BJ (cell line): ENCODE measurements at places on chromosomes 3 and 15. TPM values are rescaled to one million over a fixed set of nuclear protein-coding genes. Genes with fewer than 3 reads are reported as not detected.

DNA sequence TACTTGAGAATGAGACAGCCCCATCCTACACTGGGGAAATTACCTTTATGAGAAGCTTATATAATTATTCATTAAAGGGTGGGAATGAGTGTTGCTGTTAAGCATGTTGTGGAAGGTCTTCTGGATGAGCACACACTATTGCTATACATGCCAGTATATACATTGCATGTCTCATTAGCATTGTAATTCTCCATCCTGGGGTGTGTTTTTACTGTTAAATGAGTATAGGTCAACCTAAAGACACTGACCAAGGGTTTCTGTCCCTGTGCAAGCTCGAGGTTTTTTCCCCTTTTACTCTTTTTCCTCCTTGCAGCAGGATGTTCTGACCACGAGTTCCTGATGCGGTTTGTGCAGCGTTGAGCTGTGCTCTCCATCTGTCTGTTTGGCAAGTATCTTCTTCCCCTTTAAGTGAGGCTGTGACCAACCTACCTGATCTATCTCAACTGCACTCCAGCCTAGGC is 7.2 kb upstream of the IVD start:
- DNase-seq, result no peak

DNA sequence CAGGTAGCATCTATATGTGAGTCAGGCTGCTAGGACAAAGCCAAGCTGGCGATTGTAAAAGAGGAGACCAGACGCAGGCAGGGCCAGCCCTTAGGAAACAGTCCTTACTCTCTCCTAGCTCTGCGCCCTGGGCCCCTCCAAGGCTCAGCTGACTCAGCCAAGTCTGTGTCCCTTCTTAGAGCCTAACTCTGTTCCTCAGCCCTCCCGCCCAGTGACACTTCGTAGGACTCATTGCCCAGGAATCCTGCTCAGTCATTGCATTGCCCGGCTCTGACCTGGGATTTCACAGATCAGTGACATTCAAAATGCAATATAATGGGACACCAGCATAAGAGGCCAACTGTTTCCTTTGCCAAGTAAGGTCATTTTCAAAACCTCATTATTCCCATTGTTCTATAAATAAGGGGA is 244.2 kb downstream of the TLE3 start:
- DNase-seq, result peak; percentile 43

DNA sequence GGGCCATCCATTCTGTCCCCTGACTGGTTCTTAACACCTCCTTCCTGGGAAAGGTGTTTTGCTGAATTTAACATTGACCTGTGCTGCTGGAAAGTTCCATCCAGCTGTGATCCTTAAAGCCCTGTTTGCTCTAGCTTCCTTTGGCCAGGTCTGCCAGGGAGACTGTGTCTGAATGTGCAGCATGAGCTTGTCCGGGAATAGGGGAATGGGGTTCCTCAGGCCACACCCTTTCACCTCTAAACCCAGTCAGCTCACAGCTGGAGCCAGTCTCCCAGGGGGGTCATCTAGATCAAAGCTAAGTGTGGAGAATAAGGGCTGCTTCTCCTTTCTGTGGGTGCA is 174.3 kb downstream of the CHDH start:
- DNase-seq, result no peak

DNA sequence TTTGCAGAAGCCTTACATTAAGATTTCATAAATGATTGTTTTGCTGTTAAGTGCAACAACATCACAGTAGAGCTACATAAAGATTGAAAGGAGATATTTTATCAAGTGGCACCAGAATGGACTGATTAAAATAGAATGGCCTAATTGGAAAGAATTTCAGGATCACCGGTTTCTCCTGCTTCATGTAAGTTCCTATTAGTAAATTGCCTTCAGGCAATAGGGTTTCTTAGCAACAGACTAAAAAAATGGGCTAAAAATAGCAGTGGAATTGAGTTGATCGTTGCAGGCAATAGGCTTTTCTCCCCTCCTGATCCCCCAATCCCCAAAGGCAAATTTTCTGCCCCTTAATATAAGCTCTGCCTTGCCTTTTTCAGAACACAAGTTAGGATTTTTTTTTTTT is 917 bp downstream of the LNP1 start:
- peak; percentile 44 for DNase-seq

- DNase-seq, result no peak
Observed at GRCh38 chr3:138119423-138119766, 4.0 kb upstream of the DZIP1L start.

GRCh38 chr3:170419557-170420087 is 954 bp downstream of the CLDN11 start:
- no peak for DNase-seq

DNA sequence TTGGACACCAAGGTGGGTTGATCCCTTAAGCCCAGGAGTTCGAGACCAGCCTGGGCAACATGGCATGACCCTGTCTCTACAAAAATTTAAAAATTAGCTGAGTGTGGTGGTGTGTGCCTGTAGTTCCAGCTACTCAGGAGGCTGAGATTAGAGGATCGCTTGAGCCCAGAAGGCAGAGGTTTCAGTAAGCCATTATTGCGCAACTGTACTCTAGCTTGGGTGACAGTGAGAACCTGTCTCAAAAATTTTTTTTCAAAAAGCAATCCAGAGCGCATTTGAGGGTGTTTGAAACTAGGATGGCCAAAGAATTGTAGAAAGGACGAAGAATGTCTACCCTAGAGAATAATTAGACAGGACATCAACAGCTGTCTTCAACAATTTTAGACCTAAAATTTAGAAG is 103.4 kb downstream of the STAC start:
- no peak for DNase-seq

HGD gene
- polyA plus RNA-seq, result 0.11 and 0.15 TPM in 2 replicates

DNA sequence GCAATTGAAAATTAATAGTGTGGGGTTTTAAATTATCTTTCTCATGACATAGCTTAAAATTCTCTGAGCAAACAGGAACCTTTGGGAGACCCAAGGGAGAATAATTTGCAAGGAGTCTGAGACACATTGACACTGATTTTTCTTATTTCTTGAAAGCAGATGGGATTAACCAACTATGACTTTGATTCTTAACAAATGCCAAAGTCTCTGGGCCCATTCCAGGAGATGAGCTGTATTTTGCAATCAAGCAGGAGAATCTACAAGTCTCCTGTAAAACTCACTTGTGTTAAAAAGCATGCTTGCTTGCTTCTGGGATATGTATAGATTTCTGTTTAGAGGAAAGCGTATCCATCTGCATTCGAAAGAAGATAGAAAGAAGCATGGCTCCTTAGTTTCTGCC is 71.3 kb upstream of the STT3B start:
- no peak for DNase-seq

NMNAT3 gene
- 0.38 and 0.61 TPM in 2 replicates for polyA plus RNA-seq

- peak; percentile 80 for DNase-seq
Observed at GRCh38 chr3:124837730-124838186, 49.4 kb downstream of the ITGB5 start.

TERC gene
- 0.18 TPM in 1 of 2 replicates, not detected in the other for polyA plus RNA-seq

PATL2 gene
- polyA plus RNA-seq, result 0.09 and 0.12 TPM in 2 replicates

CRYGS gene
- 1.9 and 2.0 TPM in 2 replicates for polyA plus RNA-seq

DNA sequence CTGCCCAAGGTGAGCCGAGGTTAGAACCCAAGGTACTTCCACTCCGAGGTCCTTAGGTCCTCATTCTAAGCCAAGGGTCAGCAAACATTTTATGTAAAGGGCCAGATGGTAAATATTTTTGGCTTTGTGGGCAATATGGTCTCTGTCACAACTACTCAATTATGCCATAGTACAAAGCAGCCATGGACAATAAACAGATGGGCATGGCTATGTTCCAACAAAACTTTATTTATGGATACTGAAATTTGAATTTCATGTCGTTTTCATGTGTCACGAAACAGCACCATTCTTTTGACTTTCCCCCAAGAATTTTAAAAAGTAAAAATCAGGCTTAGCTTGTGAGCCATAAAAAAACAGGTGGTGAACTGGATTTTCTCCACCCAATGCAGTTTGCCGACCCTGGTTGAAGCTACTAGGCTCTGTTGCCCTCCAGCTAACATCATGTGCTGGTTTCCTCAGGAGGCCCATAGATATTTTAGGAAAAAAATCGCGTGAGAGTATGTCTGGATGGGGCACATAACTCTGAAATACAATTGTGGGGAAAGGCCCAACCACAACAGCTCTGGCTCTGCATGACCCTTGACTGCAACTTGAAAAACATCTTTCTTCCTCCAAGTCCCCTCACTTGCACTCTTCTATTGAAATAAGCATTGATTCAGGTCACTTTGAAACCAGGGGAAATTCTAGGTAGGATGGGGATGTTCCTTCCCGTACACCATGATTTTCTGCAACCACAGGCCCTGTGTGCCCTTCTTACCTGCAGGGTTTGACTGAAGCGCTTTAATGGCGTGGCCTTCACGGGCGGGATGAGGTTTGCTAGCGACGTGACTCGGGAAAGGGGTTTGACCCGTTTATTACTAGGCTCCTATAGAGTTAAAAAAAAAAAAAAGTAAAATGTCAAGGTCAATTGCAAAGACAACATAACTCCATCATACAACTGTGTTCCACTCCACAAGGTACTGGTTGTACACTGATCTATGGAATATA is 28.5 kb downstream of the ARHGEF3 start:
- DNase-seq, result no peak

- peak; percentile 26 for DNase-seq
Observed at GRCh38 chr15:88513195-88513594, 33.3 kb downstream of the DET1 start.

DNA sequence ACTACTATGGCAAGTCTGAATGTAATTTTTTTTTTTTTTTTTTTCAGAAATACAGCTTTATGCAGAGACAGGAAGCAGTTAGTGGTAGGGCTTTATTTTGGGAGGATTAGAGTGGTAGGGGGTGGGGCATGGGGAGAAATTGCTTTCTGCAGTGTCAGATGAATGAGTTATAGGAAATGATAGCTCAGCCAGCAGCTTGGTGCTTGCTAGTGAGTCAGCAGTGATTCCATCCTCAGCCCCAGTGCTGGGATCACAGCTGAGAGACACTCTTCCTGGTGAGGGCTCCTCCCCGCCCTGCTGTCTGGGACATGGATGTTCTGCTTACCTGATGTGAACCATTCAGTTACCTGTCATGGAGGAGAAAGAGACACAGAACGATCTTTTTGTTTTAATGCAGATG is 39.6 kb downstream of the SEMA6D start:
- peak; percentile 26 for DNase-seq

XCR1 gene
- polyA plus RNA-seq, result not detected in 2 replicates

GRK7 gene
- polyA plus RNA-seq, result not detected in 2 replicates

DNA sequence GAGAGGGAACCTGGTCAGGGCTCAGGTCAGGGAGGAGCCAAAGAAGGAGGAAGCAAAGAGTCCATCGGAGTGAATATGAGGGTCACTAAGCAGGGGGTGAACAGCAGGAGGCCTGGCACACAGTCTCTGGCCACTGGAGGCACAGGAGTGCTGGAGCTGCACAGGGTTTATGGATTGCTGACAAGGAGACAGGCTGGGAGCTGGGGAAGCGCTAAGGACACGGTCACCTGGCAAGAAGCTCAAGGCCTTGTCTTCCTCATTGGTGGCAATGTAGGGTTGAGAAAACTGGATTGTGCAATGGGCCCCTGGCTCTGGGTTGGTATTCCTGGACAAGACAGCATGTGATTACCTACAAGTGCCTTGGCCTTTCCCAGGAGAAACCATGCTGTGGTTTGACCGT is 5.8 kb upstream of the CAMP start:
- no peak for DNase-seq

GRCh38 chr3:42430781-42431532 is 20.5 kb upstream of the LYZL4 start:
- no peak for DNase-seq

DNA sequence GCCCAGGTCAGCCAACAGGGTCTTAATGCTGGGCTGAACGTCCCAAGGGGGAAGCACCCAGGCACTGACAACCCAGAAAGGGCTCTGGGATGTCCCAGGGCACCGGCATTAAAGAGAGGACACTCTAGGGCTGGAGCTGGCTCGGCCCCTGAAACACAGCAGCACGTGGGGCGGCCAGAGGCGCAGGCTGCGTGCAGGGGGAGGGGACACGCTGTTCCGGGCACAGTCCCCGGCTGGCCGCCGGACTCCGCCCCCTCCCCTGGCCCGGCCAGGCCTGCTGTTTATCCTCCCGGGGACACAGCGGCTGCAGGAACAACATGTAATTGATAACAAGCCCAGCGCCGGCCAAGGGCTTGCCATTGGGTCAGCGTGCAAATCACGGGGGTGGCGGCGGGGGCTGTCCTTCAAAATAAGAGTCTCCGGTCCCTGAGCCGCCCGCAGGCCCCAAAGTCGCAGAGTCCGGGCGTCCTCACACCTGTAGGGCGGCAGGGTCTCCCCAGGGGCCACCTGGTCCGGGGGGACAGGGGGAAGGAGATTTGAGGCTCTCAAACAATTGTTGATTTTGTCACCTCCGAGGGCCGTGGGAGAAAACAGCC is 1.3 kb downstream of the KLF15 start:
- DNase-seq, result no peak

- no peak for DNase-seq
Observed at GRCh38 chr15:71215126-71215894, 100.0 kb downstream of the THSD4 start.

GRCh38 chr15:86009727-86010126 is 69.9 kb upstream of the AGBL1 start:
- DNase-seq, result no peak

C3orf70 gene
- 3.3 and 3.9 TPM in 2 replicates for polyA plus RNA-seq
